ENCODE measurements at places on chromosomes 4 and X.

GRCh38 chr4:152455311-152455710 is 80.6 kb downstream of the FBXW7 start:
- DNase-seq, result no peak

DNA sequence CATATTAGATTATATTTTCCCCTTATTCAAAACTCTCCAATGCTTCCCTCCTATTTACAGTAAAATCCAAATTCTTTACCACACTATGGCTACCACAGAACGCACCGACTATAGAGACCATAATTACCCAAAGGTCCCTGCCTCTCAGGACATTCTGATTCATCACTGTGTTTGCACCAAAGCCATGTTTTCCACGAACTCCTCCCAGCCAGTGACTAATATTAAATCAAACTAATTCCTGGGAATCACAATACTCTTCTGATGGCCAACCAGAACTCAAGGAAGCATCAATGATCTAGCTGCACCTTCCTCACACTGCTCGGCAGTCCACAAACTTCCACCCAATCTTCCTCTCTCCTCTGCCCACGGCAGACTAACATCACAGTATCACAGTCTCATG is 24.2 kb upstream of the EDNRA start:
- no peak for DNase-seq

- no peak for DNase-seq
Measured at GRCh38 chrX:127404161-127404560, 584.6 kb downstream of the PRR32 start.

DNA sequence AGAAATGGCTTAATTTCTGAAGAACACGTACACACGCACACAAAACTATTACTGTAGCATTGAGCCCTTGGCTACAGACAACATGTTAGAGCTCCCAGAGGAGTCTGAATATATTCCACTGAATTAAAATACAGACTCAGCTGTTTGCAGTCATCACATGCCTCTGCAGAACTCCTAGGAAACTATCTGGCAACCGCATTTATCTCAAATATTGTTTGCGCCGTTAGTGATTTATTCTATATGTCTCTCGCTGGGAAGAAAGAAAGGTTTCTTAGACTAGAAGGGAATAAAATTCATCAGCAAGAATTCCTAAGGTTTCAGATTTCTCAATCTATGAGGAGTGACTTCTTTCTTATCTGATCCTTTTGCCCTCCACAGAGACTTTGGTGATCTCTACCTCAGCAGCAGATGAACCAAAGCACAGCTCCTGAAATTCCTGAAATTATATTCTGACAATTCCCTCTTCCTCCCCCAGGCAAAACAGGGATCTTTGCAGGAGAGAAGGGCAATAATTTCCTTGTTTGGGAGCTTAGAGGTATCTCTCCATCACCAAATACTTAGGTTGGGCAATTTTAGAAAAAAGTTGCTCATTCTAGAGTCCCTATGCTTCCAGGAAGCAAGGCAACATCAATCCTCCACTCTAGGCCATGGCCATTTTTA is 199.2 kb downstream of the APBB2 start:
- DNase-seq, result no peak

GRCh38 chr4:123350191-123350544 is 46.4 kb upstream of the SPRY1 start:
- DNase-seq, result peak; percentile 1

DNA sequence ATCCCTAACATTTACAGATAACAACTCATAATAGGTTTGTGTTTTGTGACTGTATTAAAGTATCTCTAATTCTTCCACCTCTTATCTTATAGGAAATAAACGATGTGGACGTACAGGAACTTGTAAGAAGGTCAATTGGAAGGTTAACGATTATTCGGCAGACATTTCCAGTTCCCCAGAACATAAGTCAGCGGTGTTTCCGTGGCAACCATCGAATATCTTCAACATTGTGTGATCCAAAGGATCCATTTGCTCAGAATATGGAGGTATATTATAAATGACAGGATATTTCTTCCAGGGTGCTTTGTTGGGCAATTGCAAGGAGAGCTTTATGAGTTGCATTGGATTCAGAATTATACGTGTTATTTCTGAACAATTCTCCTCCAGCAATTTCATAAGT is 611.9 kb upstream of the ATOH1 start:
- DNase-seq, result no peak

DNA sequence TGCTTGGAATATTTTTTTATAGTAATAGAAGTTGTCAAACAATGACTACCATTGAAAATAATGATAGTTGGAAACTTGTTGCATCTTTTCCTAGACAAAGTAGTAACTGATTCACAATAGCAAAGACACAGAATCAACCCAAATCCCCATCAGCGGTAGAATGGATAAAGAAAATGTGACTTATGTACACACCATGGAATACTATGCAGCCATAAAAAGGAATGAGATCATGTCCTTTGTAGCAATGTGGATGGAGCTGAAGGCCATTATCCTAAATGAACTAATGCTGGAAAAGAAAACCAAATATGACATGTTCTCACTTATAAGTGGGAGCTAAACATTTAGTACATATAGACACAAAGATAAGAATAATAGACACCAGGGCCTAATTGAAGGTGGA is 49.7 kb downstream of the ATP10D start:
- no peak for DNase-seq

Data from NCI-H748 treated with DMSO at 0.1 percent for 48 hours (cell line).